ENCODE measurements at places on chromosomes 6 and 20.
A peak's percentile ranks its signal among the peaks of the same experiment; 100 is the strongest.

DNA sequence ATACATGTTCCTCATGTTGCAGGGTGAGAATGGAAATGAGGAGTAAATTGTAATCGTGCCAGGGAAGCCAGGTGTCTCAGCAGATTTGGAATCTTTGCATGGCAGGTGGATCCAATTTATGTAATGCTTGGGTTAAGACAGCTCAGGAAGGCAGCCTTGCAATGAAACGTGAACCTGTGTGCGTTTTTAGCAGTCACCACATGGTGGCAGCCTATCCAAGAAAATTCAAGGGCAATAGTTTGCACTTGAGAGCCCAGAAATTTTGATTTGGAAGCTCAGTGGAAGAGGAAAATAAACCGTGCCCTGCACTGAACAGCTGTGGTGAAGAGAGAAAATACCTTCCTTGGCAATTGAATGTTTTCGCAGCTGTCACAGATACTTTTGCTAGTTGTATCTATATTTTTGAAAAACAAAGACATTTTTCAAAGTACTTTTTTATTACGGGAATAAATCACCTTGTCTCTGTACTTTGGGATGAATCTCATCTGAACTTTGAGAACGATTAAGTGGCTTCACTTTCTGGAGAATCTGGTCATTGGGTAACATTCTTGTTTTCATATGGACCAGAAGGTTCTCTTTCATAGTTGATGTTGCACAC lies 26.5 kb downstream of the MTHFD1L start:
- H3K27me3 ChIP-seq: no peaks in the 10 kb centered on the region
- no peak overlapping the region for H3K27ac ChIP-seq
- peaks cover 6% of the 10 kb centered on the region for H3K4me1 ChIP-seq
- peaks cover 9% of the 10 kb centered on the region for H3K36me3 ChIP-seq
- peak; percentile 76 for DNase-seq

- no peak for DNase-seq
- H3K4me3 ChIP-seq: no peak overlapping the region
- no peaks in the 10 kb centered on the region for H3K27me3 ChIP-seq
- H3K36me3 ChIP-seq: no peaks in the 10 kb centered on the region
- peaks cover under 1% of the 10 kb centered on the region for H3K4me1 ChIP-seq
Measured at GRCh38 chr20:47574616-47575364, 73.1 kb downstream of the NCOA3 start.

GRCh38 chr20:44413575-44414345 lies 58.3 kb downstream of the HNF4A start:
- H3K36me3 ChIP-seq: no peaks in the 10 kb centered on the region
- H3K27ac ChIP-seq: no peak overlapping the region
- H3K27me3 ChIP-seq: peaks cover 7% of the 10 kb centered on the region
- H3K4me3 ChIP-seq: no peak overlapping the region
- no peak for DNase-seq
- H3K4me1 ChIP-seq: no peaks in the 10 kb centered on the region

GRCh38 chr6:84768442-84769174 lies 4.2 kb upstream of the TBX18 start:
- H3K27ac ChIP-seq: peak overlapping the region; percentile 57
- peak overlapping the region; percentile 16 for H3K4me3 ChIP-seq
- H3K27me3 ChIP-seq: peaks cover 100% of the 10 kb centered on the region
- H3K36me3 ChIP-seq: no peaks in the 10 kb centered on the region
- no peak for DNase-seq

DNA sequence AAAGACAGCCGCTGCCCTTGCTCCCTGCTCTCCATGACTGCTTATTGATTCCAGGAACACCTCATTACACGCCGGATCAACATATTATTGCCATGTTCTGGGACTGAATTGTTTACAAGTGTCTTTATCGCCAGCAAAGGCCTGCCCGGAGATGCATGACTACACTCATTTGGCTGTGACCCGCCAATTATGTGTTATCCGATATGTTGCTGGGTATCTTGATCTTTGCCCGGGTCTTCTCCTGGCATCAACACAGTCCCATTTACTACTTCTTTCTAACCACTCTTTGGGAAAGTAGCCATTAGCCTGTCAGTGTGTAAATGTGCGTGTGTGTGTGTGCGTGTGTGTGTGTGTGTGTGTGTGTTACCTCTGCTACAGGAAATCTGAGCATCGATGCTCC lies 15.4 kb downstream of the LINC00237 start:
- H3K36me3 ChIP-seq: no peaks in the 10 kb centered on the region
- DNase-seq: no peak
- no peak overlapping the region for H3K4me3 ChIP-seq
- peaks cover 7% of the 10 kb centered on the region for H3K4me1 ChIP-seq
- H3K27me3 ChIP-seq: peaks cover 21% of the 10 kb centered on the region

All from spinal cord (tissue), 10 donors.